Fibroblast of skin of left biceps (primary cell): ENCODE measurements at places on chromosomes 6 and 20.

DNA sequence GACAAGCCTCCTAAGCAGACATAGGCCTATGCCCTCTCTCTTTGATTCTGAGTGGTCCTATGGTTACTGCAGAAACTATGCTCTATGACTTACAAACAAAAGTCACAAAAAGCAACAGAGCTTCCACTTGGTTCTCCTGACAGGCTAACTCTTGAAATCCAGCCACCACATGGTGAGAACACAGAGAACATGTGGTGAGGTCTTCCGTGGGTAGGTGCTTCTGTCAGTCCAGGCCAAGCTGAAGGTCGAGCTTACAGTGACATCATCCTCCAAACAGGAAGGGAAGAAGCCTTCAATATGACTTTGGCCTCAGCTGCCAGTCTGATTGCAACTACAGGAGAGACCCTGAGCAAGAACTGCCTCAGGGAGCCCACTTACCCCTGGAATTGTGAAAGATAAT lies 265.5 kb downstream of the TBX18 start:
- no peak for DNase-seq

DNA sequence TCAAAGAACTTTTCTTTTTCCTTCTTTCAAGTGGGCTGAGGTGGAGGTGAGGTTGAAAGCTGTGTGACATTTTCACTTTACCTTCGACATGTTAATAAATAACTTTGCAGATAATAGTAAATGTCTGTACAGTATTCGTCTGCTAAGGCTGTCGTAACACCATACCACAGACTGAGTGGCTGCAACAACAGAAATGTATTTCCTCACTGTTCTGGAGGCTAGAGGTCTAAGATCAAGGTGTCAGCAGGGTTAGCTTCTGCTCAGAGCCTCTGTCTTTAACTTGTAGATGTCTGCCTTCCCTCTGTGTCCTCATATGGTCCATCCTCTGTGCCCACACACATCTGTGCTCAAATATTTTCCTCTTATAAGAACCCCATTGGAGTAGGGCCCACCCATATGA lies 14.9 kb downstream of the PHACTR2 start:
- no peak for DNase-seq

DNA sequence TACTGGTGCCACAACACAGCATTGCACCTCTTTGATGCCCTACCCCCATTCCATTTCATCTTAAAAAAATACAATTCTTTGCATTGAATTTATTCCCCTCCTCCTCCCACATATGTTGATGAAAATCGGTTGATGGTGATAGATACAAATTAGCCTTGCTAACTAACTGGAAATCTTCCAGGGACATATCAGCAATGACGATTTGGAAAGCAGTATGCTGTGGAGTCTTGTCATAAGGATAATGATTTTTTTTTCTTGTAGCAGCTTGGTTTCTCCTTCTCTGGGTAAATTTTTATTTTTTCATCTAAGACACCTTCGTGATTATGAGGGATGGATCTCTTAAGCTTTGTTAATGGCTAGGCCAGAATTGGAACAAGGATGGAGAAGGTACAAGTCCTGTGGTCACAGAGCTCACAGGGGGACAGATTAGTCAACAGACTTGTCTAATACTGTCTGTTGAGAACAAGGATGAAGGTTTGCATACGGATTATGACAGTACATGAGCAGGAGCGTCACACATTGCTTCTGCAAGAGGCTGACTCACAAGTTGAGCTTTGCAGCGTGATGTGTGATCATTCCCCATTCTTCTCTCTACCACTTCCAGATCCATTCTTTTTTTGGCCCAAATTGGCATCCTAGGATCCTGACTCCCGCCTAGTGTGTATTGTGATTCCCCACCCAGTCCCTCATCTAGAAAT lies 233.1 kb upstream of the FERMT1 start:
- no peak for DNase-seq

DNA sequence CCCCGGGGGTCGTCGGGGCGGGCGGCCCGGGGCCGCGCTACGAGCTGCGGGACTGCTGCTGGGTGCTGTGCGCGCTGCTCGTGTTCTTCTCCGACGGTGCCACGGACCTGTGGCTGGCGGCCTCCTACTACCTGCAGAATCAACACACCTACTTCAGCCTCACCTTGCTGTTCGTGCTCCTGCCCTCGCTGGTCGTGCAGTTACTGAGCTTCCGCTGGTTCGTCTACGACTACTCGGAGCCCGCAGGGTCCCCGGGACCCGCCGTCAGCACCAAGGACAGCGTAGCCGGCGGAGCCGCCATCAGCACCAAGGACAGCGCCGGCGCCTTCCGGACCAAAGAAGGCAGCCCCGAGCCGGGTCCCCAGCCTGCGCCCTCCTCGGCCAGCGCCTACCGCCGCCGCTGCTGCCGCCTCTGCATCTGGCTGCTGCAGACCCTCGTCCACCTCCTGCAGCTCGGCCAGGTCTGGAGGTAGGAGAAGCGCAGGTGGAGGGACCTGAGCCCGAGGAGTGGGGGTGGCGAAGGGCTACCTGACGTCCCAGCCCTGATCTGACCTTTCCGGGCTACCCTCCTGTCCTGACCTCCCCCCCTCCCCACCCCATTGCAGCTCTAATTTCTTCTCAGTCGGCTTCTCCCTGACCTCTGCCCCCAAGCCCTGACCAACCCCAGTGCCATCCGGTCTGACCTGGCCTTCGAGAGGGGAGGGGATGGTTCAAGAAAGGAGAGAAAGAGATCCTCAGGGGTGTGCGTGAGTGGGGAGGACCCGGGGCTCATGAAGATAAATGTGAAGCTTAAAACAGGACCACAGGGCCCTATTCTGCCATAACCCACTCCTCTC lies 558 bp downstream of the XKR7 start:
- peak; percentile 21 for DNase-seq

- no peak for DNase-seq
Observed at GRCh38 chr20:3677733-3678132, 4.1 kb downstream of the ADAM33 start.

DNA sequence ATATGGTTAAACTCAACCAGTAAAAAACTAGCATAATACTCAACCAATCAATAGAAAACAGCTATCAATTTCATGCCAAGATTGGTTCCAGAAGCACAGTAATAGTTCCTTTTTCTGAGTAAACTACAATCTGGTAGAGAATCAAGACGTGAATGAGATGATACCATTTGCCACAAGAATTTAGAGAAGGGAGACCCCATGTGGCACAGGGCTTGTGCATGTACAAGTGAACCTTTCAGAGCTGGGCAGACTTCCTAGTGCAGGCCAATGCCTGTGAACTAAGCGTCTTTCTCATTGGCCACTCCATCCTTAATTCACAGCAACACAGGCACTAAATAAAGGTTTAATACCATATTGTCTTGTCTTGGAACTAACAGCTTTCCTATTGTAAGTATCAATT lies 213.5 kb downstream of the RFPL4B start:
- no peak for DNase-seq

GRCh38 chr6:80356000-80356399 lies 249.5 kb downstream of the BCKDHB start:
- DNase-seq, result no peak

DNA sequence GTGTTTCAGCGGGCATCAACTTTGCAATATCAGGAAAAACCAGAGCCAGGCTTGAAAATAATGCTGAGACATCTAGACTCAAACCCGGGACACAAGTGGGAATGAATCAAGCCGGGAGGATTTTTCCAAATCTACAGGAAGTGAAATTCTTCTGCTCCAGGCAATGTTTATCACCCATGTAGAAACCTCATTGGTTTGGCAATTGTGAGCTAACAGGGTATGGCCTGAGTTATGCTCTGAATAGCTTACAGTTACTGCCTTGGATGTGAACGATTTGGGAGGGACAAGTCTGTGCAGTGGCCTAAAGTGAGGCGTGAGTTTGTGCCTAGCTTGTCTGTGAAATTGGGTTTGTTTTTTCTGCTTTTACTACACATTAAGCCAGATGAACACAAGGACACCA lies 87.4 kb downstream of the PCSK2 start:
- DNase-seq, result no peak

GRCh38 chr6:157877573-157878438 lies 54.8 kb downstream of the SNX9 start:
- no peak for DNase-seq

DNA sequence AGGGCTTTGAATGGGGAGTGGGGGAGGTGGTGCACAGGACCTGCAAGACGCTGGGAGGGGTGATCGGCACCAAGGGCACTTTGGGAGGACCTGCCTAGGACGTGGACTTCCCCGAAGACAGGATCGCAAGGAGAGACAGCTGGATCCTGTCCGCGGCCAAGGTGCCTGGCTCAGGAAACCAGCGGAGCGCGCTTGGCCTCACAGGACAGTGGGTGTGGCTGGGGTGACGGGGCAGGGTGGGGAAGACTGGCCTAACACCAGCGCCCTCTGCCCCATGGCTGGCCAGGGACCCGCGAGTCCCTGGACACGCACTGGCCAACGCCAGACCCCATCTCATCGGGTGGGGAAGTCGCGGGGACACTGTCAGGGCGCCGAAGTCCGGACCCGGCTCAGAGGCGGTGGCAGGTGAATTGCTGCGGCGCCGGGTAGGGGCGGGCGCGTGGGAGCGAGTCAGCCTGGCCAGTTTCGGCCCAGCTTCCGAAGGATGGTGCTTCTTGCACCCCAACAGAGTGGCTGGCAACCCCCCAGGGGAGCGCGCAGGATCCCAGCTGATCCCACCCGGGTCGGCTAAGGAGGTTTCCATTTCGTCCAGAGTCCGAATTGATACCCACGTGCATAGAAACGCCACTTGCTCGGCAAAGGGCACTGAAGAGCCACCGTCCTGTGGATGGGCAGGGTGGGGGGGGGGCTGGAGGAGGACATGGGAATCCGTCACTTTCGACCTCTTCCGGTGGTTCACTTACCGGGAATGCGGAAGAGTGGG lies 785 bp upstream of the THBD start:
- no peak for DNase-seq

GRCh38 chr20:33251496-33251895 lies 15.7 kb downstream of the BPIFA1 start:
- no peak for DNase-seq

GRCh38 chr6:80942911-80943310 lies 809.6 kb downstream of the TENT5A start:
- DNase-seq, result no peak

GRCh38 chr20:13325033-13325432 lies 104.0 kb downstream of the ISM1 start:
- DNase-seq, result no peak

DNA sequence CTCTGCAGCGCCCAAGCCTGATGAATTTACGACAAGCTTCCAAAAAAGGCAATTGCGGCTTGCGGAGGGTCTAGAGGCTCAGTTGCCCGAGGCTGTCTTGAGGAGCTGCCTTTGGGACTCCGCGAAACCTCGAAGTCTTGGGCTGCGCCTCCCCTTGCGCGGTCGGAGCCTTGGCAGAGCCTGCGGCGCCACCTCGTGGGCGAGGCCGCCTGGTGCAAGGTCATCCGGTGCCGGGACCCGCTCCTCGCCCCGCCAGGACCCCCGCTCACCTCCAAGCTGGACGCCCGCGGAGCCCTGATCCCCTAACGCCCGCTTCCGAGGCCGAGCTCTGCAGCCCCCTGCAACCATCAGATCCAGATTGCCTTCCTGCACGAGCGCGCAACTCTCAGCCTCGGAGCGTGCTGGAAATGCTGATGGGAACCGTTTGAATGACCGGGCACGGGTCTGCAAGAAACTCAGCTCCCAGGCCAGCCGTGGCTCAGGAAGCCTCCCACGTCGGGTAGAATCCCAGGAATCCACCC lies 14.9 kb upstream of the FAM210B start:
- DNase-seq, result no peak

DNA sequence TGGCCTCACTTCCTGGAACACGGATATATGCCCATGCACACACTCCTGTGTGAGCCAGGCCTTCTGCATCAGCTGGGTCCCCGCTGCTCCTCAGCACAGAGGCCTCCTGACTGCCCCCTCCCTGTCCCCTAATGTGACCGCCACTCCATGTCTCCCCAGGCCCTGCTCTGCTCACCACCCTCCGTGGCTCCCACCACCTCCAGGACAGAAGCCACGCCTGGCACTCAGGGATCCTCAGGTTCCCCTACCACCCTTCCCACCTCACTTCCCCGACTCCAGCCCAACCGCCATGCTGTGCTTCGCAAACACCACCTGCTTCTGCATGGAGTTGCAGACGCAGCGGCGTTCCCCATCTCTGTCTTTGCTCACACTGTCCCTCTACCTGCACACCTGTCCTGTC lies 4.3 kb upstream of the SRC start:
- no peak for DNase-seq

- no peak for DNase-seq
Observed at GRCh38 chr20:35320396-35321126, 28.3 kb upstream of the FAM83C start.

DNA sequence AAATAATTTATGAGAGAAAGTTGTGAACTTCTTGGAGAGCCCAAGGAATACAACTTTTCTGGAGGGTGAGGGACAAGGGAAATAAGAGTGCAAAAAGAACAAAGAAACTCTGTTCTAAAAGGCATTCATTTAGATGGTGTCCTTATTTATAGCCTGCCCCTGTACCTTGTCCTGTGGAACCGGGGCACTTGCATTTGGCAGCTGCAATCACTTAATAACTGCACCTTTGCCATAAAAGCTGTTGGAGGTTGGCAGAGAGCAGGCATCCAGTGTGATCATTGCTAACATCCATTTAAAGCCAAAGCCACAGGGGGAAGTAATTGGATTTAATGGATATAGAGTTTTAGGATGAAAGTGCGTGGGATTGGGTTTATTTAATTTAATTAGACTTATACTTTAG lies 50.8 kb upstream of the SGK1 start:
- no peak for DNase-seq

GRCh38 chr20:13526551-13526950 lies 112.2 kb downstream of the TASP1 start:
- DNase-seq, result no peak

GRCh38 chr20:59190466-59190865 lies 26.8 kb downstream of the ZNF831 start:
- no peak for DNase-seq

- DNase-seq, result no peak
Observed at GRCh38 chr6:106731144-106731842, 101.9 kb downstream of the QRSL1 start.

DNA sequence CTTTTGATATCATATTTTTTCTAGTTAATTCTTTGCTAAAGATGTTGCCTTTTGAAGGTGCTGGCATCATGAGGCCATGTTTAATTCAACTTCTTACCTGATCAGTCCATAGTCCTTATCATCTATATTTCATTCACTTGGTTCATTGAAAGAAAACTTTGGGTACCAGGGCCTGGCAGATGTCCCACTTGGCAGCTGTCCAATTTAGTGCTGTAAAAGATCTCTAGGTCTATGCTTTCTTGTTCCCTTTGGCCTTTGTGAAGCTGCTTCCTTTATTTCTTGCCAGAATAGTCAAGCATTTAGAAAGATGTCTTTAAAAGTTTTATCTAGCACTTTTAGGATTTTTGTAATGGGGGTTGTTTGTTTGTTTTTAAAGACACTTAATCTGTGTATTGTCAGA lies 61.7 kb upstream of the EYA4 start:
- no peak for DNase-seq

- DNase-seq, result no peak
Observed at GRCh38 chr6:74782346-74782745, 423.5 kb downstream of the COL12A1 start.

- DNase-seq, result peak; percentile 1
Observed at GRCh38 chr6:130118236-130118635, 99.9 kb downstream of the L3MBTL3 start.

GRCh38 chr6:150527100-150527499 lies 72.6 kb upstream of the PLEKHG1 start:
- no peak for DNase-seq
